CD4-positive, alpha-beta T cell treated with Interleukin-21 for 1 hour (primary cell): ENCODE measurements at places on chromosomes 3 and 15.
A peak's percentile ranks its signal among the peaks of the same experiment; 100 is the strongest.

DNA sequence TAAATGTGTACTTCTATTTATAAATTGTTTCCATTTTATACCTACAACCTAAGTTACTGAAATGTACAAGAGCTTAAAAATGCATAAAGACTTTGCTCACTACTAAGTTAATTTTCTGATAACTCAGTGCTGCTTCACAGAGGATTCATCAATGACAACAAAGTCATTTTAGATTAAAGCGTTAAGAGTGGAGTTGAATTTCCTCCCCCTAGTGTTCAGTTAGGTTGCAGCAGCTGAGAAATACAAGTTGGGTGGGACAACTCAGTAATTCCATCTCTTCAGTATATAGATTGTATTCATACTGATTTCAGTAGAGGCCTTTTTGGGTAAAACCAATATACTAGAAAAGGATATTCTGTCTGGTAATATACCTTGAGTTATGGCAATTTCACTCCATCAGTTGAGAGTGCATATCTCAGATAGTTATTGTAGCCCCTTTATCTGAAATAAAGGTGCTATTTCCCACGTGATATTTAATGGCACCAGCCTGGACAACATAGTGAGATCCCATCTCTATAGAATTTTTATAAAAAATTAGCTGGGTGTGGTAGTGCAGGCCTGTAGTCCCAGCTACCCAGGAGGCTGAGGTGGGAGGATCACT, 6.9 kb upstream of the RPL35A start:
- DNase-seq, result peak; percentile 62

GRCh38 chr3:14131134-14131533, 6.3 kb downstream of the TMEM43 start:
- no peak for DNase-seq

DNA sequence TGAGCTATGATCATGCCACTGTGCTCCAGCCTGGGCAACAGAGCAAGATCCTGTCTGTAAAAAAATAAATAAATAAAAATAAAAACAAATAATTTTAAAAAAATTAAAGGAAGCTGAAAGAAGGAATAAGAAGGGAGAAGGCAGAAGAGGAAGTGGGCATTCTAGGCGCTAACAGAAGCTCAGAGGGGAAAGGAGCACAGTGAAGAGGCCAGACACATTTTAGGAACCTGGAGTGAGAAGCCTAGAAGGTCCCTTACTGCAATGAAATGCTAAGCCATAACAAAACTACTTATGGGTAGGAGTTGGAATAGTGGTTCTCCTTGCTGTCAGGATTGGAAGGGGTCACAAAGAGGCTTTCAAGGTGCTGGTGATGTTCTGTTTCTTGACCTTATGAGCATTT, 64.0 kb downstream of the ITGB5 start:
- DNase-seq, result no peak

DNA sequence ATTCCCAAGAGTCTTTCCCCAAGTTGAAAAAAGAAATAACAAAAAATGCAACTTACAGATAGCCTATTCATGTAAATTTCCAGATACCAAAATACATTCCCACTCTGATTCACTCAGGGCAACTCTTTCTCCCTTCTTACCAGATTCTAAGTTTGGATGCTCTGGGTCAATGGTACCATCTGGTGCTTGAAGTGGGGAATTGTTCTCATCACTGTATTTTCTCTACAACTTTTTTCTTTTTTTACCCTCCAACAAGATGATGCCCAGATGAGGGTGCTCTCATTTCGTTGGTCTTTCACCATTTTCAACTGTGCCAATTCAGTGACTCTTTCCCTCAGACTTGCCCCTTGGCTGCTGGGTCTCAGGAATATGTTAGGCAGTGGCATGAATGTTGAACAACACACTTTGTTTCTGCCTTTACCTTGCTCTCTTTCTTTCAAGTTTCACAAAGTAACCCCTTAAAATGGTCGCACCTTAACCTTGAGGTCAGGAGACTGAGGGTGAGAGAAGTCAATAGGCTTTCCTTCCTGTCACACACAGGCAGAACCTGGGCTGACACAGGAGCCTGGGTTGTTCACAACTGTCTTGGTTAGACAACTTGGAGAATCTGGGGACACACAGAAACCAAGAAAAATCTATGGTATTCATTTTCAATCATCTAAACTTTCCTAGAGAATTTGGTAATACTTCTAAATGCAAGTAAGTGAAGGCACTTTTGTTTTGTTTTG, 330.7 kb upstream of the SLCO3A1 start:
- peak; percentile 68 for DNase-seq

- peak; percentile 8 for DNase-seq
Measured at GRCh38 chr3:43390255-43390588, 103.9 kb downstream of the SNRK start.

DNA sequence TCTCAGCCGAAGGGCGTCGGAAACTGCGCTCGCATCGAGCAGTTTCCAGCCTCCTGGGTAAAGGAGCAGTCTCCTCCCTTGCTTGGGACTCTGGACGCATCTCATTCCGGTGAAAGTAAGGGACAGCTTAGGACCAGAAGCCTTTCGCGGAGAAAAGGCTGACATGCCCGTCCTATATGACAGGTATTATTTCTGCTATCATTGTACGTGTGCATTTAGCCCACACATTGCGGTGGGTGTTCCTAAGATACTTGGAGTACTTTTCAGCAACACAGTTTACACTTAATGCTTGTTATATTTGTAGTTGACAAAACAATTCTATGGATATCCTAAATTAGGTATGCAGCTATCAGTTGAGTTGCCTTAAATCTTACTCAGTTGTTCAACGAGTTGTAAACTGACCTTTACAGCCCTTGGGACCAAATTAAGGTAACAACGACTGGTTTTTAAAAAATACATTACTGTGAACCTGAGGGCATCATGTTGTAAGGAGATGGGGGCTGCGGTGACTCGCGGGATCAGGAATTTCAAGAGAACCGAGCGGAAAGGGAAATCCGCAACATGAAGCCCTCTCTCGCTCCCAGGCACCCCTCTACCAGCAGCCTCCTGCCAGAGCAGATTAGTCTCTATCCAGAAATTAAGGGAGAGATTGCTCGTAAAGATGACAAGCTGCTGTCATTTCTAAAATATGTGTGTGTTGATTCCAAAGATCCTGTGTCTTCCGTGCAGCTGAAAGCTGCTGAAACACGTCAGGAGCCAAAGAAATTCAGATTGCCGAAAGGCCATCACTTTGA, 632 bp upstream of the COPS2 start:
- no peak for DNase-seq

DNA sequence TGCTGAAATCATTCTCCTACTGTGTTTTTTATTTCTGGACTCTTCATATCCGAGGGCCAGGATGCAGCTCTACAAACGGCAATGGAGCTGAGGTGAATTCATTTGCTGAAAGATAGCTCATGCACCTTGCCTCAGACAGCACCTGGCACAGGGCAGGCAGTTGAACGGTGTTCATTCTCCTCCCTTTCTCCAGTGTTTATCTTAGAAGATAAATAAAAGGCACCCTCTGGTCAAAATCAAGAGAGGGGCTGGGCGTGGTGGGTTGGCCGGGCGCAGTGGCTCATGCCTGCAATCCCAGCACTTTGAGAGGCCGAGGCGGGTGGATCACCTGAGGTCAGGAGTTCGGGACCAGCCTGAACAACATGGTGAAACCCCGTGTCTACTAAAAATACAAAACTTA, 79.3 kb upstream of the LMOD3 start:
- no peak for DNase-seq
